ENCODE measurements at places on chromosomes 3 and 15.

- peak; percentile 37 for DNase-seq
Observed at GRCh38 chr3:140276703-140277102, 341.7 kb downstream of the CLSTN2 start.

- no peak for DNase-seq
Observed at GRCh38 chr3:177084616-177085015, 112.7 kb downstream of the TBL1XR1 start.

GRCh38 chr3:69142090-69142489, 19.7 kb upstream of the LMOD3 start:
- no peak for DNase-seq

GRCh38 chr3:174336784-174337183, 522.4 kb upstream of the NAALADL2 start:
- no peak for DNase-seq

DNA sequence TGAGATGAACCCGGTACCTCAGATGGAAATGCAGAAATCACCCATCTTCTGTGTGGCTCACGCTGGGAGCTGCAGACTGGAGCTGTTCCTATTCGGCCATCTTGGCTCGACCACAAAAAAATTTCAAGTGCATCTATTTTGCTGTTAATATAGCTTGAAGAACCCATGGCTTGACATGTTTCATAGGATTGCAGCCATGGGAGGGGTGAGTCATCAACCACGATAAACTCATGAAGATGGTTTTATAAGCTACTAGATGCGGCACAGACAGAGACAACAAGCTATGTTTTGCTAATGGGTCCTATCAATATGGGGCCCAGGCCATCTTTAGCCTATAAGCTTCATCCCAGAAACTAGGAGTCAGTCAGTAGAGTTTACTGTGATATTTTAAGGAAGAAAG, 100.4 kb upstream of the PHLDB2 start:
- no peak for DNase-seq

GRCh38 chr3:12671120-12671450, 7.2 kb upstream of the RAF1 start:
- DNase-seq: no peak

DNA sequence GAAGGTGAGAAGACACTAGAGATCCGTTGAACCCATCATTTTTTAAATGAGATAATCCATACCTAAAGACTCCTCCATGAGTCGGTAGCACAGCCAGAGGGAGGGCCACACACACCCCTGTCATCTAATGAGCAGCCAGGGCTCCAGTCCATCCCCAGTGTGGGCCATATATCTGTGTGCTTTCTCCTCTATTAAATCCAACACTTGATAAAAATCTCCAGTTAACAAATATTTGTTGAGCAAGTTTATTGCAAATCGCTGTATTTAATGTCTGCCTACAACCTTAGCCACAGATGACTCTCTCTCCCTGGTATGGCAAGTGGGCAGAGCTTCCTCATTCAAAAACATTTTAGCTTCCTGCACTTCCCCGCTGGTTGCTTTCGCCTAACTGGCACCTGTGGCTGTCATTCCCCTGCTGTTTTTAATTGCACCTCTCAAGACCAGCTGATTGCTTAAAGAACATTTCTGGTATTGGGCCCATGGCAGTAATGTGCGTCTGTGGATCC, 82.8 kb downstream of the SMAD3 start:
- peak; percentile 93 for DNase-seq

- DNase-seq: no peak
Observed at GRCh38 chr3:157170861-157171260, 10.9 kb upstream of the CCNL1 start.

DNA sequence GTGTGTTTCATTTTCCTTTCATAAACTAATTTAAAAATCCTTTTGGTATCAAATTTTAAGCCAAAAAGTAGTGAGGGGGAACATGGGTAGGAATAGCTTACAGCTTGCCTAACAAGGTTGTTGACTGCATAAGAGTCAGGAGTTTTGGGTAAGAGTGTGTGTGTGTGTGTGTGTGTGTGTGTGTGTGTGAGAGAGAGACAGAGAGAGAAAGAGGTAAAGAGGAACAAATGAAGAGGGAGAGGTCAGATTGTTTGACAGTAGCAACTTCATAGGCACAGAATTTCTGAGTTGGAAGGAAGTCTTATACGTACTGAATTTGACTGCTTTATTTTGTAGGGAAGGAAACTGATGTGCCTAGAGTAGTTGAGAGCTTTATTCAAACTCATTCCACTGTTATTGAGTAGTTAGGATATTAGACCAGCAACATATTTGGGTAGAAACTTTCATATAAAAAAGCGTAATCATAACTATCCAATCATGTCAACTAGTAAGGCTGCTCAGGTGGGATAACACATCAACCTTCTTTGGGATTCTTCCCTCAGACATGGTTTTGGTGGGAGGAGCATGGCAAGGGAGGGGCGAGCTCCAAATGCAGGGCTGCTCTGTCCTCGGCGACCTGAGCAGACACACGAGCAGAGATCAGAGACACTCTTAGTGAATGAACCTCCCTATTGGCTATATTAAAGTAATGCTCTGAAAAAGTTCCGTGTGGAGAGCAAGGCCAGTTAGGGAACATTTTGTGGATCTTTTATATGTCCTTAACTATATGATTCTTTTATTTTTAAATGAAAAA, 86.4 kb downstream of the LPP start:
- no peak for DNase-seq

DNA sequence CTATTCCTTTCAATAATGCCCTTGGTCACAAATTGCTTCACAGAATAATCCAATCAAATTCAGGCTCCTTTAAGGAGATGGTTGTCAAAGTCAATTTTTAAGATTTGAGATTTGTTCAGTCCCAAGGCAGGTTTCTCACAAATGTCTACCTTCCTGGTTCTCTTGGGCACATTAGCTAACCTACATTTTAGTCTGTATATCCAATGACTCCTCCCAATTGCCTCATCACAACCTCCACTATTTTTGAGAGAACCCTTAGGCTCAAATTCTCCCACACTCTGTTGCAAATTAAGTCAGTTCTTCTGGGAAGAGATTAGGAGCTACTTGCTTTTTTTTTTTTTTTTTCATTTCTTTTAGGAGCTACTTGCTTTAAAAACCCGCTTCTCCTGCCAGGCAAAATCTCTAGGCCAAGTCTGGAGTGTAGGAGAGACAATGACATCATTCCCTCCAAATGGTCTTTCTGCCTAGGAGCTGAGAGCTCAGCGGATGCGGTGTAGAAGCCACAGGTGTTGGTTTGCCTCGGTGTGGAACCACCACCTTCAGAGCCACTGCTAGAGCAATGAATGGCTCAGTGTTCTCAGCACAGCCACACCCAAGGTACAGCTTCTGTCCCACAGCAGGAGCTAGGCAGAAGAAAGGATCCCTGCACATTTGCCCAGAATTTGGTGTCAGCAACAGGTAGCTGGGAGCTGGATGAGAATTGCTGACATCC, 10.0 kb upstream of the INO80 start:
- no peak for DNase-seq

- DNase-seq: no peak
Observed at GRCh38 chr3:138547342-138547975, 46.6 kb downstream of the CEP70 start.

DNA sequence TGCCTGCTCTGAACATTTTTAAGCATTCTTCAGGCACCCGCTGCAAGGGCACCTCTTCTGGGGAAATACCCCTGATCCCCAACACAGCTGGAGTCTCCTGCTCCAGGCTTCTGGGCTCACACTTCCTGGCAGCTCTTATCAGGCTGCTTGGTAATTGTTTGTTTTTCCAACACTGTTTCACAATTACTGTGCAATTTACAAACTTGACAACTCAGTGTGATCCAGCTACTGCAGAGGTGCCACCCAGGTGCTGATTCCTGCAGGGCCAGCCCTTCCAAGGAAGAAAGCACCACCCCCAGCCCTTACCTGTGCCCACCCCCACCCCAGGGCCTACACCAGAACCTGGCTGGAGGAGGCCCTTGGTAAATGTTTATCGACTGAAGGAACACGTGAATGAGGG, 66.5 kb downstream of the MAGEF1 start:
- peak; percentile 51 for DNase-seq

DNA sequence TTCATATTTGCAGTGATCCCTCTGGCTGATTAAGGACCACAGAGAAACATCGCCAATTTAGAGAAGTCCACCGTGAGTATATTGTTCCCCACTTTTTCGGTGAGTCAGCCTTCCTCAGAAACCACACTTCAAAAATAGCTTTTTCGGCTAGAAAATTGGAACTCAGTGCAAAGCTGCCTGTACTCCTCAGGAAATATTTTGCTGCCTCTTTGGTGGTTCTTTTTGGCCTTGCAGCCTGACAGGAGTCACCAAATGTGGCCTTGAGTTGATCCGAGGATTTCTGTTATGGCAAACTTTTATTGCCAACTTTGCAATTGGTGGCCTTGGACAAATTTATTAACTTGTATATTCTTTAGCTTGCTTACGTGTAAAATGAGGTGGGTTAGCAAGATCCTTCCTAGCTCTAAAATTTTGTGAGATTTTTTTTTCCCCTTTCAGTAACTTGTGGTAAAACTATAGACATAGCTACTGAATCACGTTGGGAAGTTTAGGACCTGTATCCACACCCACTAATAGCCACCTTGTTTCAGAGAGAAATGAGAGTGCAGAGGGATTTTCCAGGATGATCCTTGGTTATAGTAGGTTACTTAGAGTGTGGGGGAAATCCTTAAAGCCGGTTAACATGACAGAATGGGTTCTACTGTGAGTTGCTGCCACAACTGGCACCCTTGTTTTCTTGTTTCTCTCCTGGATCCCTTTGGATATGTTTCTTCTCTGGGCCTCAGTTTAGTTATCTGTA, 9.9 kb downstream of the ARL6IP5 start:
- DNase-seq: no peak

DNA sequence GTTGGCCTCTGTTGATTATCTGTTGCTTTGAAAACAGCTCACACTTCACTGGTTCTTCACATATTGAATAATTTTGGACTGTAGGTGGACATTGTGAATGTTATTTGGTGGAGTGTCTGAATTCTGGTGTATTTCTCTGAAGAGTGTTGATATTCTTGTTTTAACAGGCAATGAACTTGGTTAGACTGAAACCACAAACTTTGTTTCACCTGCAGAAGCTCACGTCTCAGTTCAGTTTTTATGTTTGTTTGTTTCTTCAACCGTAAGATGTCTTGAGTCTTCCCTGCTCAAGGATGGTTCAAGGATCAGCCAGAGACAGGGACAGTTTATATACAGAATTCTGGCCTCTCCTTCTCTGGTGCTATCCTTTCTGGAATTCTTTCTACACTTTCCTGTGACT, 43.6 kb downstream of the C3orf20 start:
- peak; percentile 14 for DNase-seq

GRCh38 chr3:146262371-146263110, 11.6 kb upstream of the PLSCR4 start:
- DNase-seq: no peak

GRCh38 chr3:31659246-31659645, 126.5 kb downstream of the STT3B start:
- DNase-seq: no peak

GRCh38 chr3:194476784-194477183, 10.0 kb downstream of the ATP13A3 start:
- DNase-seq: no peak

DNA sequence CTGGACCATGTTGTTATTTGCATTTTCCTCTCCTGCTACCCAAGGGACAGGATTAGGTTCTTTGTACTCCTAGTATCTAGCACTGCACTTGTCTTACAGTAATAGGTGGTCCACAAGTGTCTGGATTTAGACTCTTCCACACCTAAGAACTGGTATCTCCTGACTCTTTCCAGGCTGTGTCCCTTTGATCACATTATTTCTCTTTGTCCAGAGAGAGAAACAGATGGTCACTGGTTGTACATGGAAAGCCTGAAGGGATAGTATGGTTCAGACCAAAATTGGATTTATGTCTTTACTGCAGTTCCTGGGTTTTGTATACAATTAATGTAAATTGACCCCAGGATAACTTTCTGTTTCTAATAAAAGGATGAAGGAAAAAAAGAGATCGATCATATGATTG, 64.0 kb downstream of the PDE8A start:
- DNase-seq: no peak

DNA sequence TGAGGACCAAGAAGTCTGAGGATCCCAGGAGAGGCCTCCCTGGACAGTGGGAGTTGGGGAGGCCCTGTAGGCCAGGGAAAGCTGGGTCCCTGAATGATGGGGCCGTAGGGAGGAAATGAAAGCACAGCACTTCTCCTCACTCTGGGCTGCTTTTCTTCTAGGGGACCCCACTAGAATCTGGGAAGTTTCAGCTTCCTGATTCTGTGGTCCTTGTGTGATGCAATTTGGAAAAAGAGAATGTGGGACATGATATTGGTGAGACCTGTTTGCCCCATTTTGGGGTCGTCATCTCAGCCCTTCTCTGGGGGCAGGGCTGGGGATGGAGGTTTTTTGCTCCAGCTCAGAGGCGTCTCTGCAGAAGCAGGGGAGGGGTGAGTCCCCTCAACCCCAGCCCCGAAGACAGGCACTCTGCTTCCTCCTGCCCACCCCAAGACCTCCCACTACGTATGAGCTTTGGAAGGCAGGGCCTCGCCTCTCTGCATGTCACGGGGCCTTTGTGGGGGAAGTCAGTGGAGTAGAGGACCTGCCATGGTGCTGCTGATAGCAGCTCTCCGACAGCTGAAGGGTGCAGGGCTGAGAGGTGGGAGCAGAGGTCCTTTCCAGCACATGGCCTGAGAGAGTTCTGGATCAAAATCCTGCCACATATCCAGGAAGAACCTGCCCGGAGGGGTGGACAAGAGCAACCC, 1.5 kb upstream of the SNX22 start:
- DNase-seq: no peak

DNA sequence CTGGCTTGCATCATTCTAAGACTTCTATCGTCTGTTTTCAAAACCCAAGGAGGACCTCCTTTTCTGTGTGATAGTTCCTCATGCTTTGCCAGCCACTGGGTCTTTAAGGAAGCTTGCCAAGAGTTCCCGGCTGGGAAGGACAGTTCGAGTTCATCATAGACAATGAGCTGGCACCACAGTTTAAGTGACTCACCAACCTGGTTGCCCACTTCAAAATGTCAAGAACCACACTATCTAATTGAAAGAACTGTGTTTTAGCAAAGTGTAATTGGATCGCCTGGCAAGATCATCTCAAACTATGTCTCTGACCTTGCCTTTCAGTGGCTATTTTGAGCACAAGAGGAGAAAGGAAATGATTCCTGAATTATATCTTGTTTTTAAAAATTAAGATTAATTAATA, 27.9 kb downstream of the SOX2 start:
- DNase-seq: peak; percentile 73

DNA sequence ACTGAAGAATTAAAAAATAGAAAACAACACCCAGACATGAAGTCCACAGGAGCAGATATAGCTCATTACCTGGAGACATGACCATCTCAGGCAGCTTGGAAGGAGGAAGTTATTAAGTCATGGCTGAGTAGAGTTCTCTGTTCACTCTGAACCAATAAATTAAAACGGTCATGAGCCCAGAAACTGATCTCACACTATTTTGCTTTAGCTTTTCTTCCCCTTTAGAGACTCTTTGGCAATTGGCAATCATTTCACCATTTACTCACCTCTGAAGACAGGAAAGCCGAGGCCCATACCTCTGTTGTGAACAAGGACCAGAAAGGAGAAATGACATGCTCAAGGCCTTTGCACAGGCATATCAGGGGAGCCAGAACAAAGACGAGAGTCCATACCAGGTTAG, 26.6 kb downstream of the CLDN18 start:
- peak; percentile 28 for DNase-seq
